Putamen (tissue), 1 donor: ENCODE measurements at places on chromosomes 3 and 15.

- DNase-seq, result no peak
Measured at GRCh38 chr3:156120528-156121251, at the start of gene KCNAB1. TSS of gene KCNAB1 (plus strand) at chr3:156120578.

DNA sequence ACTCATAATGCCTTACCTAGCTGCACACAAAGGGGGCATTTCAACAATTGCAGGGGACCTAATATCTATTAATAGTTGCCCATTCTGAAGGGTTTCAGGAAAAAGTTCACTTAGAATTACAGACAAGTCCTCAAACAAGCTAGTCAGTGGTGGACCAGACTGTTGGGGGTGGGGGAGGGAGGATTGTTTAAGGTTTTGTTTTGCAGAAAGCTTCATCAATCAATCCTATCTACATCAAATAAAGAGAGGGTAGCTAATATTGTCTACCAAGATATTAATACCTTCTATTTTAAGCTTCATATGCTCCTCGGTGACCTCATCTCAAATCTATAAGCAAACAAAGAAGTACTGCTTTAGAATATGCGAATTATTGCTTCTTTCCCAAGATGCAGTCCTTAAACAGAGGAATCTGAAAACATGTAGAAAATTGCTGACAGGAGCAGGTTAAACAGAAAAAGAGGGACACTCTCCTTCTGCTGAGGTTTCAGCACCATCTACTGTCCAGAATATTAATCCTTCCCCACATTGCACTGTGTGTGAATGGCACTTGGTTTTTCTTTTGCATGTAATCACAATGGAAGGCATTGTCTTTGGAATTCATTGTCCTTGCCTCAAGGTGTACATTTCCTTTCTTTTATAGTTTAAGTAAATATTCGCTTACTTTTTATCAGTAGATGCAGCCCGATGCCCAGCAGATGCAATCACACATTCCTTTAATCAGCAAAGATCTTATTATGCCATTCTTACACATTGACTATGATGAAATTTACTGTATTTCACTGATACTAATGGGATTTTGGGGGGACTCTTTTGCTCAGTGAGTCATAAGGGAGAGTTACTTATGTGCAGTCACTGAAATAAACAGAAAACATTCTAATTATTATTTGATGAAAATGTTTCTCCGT lies 94.7 kb downstream of the IL5RA start:
- DNase-seq, result peak; percentile 31

GRCh38 chr3:156160647-156161046 lies 40.3 kb downstream of the KCNAB1 start:
- DNase-seq, result no peak

GRCh38 chr3:115549071-115549470 lies 74.2 kb upstream of the GAP43 start:
- DNase-seq, result no peak

- no peak for DNase-seq
Measured at GRCh38 chr15:81728726-81729125, 317.1 kb downstream of the MEX3B start.

GRCh38 chr3:188775412-188775811 lies 396.4 kb upstream of the TPRG1 start:
- no peak for DNase-seq

DNA sequence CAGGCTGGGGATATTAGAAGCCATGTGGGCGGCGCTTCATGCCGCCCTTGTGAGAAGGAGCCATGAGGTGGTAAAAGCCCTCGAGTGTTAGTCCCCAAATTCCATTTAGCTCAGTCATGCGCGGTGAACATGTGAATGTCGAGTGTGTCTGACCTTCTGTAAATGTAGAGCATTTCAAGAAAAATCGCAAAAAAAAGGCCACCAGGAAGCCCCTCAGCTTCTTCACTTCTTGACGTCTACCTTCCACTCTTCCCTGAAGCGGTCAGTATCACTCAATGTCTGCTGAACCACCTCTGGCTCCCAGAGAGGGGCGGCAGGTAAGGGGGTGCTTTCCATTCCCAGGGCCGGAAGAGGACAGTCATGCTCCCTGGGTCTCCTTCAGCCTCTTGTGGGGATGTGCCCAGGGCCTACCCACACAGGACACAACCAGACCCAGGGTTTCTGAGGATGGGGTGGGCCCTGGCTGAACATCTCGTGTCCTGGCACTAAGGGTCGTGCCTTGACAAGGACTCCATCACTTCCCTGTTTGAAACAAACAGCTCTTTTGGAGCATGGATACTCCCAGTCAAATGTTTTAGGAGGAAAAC lies 274.9 kb downstream of the FAM43A start:
- DNase-seq, result no peak

DNA sequence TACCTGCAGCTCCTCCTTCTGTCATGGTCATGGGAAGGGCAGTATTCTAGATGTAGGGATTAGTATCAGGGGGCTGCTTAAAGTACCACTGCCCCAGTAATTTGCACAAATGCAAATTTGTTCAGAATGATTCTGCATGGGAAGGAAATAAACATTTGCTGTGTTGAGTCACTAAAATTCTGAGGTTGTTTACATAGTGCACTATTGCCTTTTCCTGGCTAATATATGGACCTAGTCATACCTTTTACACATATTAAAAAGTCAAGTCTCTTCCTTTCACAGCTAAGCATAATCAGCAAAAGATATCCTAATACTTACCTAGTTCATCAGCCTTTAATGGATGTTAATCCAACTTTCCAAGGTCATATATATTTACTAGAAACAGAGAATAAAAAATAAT lies 746.4 kb upstream of the NR2F2 start:
- no peak for DNase-seq

DNA sequence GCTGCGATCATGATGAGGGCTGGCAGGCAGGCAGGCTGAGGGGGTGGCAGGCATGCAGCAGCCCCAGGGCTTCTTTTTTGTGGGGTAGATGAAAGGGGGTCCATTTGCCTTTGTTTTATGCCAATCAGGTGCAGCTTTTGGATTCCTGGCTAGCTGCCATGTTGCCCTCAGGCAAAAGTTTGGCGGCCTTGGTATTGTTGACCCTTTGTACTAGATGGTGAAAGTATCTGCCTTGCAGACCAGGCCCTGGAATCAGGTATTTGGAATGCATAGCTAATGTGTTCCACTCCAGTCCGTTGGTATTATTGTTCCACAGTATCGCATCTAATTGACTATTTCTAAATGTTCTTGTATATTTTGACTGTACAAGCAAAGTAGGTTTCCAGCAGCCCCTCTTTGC lies 35.0 kb downstream of the EEFSEC start:
- no peak for DNase-seq

DNA sequence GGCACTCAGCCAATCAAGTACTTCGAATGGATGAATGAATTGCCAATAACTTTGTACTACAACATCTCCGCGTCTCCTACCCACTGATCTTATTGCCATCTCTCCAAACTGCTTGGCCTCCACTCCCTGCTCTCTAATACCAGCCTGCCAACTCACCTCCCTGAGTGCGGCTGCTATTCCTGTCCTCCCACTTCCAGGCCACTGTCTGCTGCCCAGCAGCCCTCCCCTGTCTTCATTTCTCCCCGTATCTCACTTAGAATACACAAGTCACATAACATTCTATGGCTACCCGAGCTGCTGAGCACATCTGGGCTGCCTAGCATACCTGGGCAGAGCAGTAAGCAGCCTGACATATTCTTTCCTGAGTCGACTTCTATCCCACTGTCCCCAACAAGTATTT lies 149.9 kb upstream of the LRTM1 start:
- DNase-seq, result no peak

DNA sequence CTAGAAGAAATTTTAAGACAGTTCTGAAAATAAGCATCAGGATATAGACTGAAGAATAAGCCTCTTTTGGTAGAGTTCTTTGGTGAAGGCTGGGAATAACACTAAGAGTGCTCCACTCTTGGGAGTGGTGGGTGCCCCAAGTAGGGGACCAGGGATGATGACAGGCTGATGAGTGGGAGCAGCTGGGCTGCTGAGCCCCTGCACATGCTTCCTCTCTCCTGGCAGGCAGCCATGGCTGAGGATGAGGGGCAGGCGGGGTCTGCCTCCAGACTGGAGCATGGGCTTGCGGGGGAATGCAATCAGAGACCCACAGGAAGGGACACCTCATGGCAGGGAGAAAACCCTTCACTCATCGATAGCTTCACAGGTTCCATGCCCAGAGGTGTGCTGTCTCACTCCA lies 72.6 kb upstream of the RORA start:
- no peak for DNase-seq

- DNase-seq, result no peak
Measured at GRCh38 chr3:53772562-53772961, 73.7 kb downstream of the CHDH start.

- DNase-seq, result no peak
Measured at GRCh38 chr15:95446854-95447253, 883.6 kb upstream of the NR2F2 start.
